Stimulated activated CD4-positive, alpha-beta T cell treated with anti-CD3 and anti-CD28 coated beads, Interleukin-1b, Interleukin-23, amount 100 ng/mL, for 1 hour (primary cell): ENCODE measurements at places on chromosomes 1 and 21.

GRCh38 chr1:177660188-177660587 is 309.7 kb downstream of the SEC16B start:
- DNase-seq = no peak

GRCh38 chr1:191432817-191433216 is 725.4 kb upstream of the RGS18 start:
- no peak for DNase-seq

DNA sequence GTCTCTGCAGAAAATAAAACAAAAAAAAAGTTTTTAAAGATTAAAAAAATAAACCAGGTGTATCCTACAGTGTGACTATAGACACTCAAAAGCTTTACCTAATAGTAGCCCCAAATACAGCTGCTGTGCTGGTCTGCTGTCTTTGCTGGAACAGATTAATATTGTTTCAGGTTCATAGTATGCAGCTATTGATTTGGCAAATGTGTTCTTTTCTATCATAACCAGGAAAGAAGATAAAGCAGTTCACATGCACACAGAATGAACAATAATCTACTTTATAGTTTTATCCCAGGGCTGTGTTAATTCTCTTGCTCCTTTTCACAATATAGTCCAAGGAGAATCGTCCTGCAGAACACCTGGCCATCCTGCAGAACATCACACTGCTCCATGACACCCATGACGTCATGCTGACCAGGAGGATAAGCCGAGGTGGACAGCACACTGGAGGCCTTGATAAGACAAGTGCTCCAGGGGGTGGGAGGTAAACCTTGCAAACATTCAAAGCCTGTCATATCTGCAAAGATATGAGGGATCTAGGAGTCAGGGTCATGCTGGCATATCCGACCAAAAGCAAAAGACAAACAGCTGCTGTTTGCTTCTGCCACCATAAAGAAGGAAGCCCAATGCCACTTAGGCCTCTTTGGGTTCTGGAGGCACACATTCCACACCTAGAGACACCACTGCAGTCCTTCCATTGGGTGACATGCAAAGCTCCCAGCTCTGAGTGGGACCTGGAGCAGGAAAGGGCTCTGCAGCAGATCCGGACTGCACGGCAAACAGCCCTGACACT is 86.1 kb upstream of the SLC2A1 start:
- DNase-seq = no peak

- no peak for DNase-seq
These were observed 37.4 kb downstream of the CFAP74 start for GRCh38 chr1:1966071-1966740.

GRCh38 chr1:155198547-155198906 is 9.2 kb downstream of the THBS3 start:
- no peak for DNase-seq

GRCh38 chr1:209585672-209586071 is 2.2 kb downstream of the CAMK1G start:
- no peak for DNase-seq

DNA sequence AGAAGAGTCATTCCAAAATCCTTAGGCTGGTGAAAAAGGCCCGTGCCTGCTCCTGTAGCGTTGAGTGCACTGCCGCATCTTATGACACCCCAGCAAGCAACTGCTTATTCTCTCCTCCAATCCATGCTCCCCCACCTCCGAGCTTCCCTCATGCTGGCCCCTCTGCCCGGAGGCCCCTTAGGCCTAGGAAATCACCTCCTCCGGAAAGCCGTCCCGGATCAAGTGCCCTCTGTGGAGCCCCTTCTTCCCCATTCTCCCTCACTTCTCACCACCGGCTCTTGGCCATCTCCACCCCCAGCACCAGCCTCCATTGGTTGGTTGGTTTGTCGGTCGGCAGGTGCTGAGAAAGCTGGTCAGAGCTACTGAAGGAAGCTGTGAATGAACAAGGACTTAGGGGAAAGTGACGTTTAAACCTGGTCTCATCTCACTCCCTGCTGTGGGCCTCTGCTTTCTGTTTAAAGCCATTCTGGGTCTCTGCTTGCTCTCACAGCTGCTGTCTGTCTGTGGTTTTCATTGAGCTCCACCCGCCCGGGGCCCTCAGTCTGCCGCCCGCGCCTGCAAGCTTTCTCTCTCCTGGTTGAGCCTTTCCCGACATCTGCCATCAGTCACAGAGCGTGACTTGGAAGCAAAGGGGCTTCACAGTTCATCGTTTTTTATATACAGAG is 122.2 kb downstream of the KCNN3 start:
- DNase-seq = no peak

- DNase-seq = no peak
These were observed 57.5 kb upstream of the EPS8L3 start for GRCh38 chr1:109821221-109821669.

DNA sequence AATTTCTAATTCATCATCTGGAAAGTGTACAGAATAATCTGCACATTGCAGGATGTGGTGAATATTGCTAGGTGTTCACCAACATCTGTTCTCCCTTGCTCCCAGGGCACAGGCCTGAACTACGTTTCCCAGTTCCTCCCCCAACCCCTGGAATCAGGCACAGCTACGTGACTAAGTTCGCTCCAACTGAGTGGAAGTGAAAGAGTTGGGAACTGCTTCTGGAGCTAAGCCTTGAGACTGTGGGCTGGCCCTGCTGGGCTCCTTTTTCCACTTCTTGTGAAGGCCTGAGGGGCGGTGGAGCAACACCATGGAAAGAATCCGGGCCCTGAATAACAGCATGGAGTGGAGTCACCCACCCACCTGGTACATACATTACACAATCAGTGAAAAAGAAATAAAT is 534.6 kb downstream of the SMYD3 start:
- DNase-seq = no peak

DNA sequence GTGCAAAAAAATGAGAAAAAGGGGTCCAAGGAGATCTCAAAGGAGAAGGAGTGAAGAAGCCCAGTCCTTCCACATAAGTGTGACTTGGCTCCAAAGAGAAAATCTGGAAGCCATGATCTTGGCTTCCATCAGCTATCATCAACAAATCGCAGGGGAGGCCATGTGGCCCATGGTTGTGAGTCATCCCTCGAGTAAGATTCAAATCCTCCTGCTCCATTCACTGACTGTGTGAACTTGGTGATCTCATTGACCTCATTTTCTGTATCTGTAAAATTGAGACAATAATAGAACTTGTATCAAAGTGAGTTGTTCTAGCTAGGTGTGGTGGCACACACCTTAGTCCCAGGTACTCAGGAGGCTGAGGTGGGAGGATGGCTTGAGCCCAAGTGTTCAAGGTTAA is 79.1 kb upstream of the OLIG2 start:
- no peak for DNase-seq

GRCh38 chr1:36626435-36626834 is 143.7 kb upstream of the CSF3R start:
- no peak for DNase-seq

- no peak for DNase-seq
These were observed 508 bp downstream of the HEYL start for GRCh38 chr1:39638965-39639304.

DNA sequence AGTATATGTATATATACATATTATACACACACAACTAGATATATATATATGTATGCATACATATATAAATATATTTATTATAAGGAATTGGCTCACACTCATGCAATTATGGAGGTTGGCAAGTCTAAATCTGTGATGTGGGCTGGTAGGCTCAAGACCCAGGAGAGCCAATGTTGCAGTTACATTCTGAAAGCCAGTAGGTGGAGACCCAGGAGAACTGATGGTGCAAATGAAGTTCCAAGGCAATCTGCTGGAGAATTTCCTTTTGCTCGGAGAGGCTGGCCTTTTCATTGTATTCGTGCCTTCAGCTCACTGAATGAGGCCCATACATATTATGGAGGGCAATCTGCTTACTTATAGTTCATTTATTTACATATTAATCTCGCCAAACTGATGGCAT is 9.4 kb downstream of the IVL start:
- DNase-seq = no peak

DNA sequence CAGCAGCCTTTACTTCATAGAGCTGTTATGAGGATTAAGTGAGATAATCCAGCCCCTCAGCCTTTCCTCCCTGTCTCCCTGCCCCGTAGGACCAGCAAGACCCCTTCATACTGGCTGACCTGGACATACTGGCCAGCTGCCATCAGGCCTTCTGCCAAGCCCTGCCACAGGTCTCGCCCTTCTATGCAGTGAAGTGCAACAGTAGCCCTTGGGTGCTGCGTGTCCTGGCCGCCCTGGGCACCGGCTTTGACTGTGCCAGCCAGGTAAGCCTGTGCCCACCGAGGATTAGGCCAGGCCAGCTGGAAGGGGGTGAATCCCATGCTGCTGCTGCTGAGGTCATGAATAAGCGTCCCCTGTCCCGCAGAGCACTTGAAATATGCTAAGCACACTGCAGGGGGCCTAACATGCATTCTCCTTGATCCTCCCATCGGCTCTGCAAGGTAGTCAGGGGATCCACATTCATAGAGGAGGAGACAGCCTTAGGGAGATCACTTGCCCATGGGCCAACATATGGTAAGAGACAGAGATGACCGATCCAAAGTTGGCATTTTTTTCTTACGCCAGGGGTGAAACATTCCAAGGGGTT is 73.3 kb upstream of the TINAGL1 start:
- no peak for DNase-seq

DNA sequence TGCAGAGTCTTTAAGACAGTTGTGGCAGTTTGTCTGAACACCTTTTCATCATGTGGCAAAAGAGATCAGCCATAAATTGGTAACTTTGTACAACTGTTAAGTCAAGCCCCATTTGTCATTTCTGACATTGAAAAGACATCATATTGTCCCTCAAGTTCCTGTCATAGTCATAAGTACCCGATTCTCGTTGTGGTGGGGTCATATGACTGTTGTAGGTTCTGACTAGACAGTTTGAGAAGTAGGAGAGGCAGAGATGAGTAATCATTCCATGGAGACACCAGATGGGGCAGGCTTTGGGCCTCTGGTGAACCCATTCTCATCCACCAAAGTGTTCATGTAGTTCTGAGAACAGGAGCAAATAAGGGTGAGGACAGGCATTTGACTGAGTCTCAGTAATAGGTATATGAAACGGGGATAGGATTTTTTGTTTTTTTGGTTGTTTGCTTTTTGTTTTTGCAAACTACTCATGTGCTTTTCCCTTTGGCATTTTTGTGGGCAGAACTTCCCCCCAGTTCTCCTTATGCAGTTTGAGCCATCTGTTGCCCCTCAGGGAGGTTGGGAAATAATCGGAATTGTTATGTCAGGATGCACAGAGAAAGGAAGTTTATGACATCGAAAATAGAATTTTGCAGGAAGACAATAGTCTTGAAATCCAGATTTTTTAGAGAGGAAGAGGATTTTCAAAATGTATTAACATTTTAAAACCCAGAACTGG is 86.9 kb upstream of the KCNE2 start:
- DNase-seq = no peak
